ENCODE measurements at places on chromosomes 1 and 21.

- DNase-seq = no peak
These were observed 186.8 kb downstream of the APP start for GRCh38 chr21:25983745-25984144.

DNA sequence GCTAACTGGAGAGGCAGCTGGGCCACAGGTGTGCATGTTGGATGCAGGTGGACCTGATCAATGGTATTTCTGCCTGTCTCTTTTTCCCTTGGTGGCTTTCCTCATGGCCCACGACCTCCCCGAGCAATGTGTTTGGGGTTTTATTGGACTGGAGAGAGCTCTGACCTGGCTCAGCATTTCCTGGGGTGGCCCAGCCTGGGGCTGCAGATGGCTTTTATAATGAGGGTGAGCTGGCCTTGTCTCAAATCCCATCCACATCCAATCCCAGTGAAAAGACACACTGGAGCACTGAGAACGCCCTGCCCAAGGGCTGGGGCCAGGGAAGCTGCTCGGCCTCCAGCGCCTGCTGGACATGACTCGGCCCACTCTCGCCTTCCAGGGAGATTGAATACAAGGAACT lies 44.1 kb downstream of the SIM2 start:
- DNase-seq = no peak

- DNase-seq = no peak
These were observed 53.3 kb upstream of the COL18A1 start for GRCh38 chr21:45351526-45352275.

DNA sequence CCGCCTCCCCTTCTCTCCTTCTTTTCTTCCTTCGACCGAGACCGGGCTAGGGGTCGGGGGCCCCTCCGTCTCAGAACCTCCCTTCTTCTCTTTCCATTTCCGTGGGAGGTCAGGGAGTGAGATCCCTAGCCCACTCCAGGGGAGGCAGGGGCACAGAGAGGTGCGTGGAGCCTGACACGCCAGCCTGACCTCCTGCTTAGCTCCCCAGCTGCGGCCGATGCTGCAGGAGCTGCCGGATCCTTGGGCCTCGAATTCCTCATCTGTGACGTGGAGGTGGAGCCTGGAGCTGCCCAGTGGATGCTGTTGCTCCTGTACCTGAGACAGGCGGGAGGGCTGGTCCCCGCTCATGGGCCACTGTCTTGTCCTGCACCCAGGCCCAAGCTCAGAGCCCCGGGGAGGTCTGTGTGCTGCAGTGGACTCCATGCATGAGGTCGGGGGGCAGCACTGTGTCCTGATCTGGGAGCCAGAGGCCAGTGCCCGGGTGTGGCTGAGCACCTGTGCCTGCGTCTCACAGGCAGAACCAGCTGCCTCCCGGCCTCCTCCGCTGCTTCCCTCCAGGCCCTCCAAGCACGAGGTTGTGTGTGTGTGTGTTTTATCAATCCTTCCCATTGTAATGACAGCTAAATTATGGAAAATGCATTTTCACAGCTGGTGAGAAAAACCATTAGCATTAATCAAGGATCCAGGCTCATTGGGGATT lies 55.3 kb upstream of the TTC34 start:
- DNase-seq = no peak

DNA sequence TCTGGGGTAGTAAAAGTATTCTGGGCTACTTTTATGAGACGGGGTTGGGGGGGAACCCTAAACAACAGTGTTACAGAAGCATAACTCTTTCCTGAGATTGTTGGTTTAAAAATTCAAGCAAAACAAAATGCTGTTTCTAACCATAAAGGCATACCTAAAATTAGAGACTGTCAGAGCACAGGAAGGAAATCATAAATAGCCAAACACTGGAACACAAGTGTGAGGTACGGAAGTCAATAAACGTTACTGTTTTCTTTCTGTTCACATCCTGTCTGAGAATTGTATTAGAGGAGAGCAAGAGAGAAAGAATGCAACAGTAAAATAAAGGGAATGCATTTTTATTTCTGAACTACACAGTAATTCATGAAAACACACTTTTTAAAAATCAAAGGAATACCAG lies 42.8 kb upstream of the IL12RB2 start:
- DNase-seq = no peak

- no peak for DNase-seq
These were observed 125.8 kb downstream of the PLPP3 start for GRCh38 chr1:56453417-56454078.

GRCh38 chr1:160429702-160430535 lies 29.6 kb downstream of the VANGL2 start:
- DNase-seq = no peak

DNA sequence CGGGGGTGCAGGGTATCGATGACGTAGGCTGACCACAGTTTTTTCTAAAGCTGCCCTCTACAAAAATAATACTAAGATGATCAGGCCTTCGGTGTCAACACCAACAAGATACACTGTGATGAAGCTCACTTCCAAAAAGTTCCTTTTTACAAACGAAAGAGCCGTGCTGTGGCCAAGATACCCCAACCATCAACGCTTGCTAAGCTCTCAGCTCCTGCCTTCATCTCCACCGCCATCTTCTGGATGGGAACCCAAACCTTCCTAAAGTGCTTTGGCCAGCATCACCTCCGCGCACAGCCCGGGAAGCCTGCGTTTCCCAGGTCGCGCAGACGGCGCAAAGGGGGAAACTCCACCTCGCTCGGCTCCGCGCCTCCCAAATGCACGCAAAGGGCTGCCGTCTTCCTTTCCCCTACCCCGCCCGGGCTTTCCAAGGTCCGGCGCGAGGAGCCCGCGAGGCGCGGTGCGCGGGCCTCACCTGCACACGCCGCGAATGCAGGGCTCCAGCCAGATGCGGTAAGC lies 541 bp downstream of the USP48 start:
- DNase-seq = peak; percentile 15

- DNase-seq = no peak
These were observed 30.2 kb downstream of the SRRM1 start for GRCh38 chr1:24673341-24673740.

DNA sequence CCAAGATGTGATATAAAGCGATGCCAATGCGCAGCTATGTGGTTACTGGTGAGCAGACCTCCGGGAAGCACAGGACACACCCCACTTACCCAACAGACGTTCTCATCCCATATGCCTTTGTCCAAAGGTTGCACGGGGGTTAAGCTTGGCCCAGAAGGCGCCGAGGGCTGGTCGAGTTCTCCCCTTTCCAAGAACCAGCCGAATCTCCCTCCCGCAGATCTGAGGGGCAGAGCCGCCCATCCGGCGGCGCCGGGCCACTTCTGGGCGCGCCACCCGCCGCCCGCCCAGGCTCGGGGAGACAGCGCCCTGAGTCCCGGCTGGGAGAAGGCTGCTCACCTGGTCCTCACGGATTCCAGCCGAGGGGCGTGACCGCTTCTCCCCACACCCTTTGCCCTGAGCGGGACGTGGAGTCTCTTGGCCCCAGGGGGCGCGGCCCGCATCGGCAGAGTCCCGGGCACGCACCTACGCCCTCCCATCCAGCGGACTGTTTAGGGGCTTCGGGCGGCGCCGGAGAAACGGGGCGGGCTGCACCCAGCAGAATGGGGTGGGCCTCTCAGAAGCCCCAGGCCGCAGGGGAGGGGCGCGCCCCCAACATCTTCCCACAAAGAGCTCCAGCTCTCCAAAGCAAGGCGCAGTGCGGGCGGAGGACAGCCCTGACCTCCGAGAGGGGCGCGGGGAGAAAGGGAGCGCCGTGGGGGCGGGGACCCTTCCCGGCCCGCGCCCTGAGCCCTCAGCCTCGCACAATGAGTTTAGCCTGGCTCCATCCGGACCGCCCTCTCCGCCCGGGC lies 615 bp downstream of the GPR161 start:
- DNase-seq = no peak

DNA sequence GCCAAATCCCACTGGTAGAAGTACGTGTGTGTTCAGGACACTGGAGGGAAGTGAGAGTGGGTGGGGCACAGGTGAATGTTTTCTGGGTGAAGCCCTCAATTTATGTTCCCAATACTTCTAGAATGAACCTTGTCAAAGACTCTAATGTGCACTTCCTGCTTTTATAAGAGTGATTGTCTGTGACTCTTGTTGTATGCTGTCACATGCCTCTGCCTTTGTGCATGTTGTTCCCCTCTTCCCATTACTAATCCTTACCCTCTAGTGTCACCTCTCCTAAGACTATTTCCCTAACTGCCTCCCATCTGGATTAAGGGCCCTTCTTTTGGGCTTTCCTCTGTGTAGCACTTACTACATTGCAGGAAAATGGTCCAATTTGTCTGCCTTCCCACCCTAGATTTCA lies 2.5 kb upstream of the LINGO4 start:
- DNase-seq = no peak

- no peak for DNase-seq
These were observed 71.6 kb upstream of the KCND3 start for GRCh38 chr1:112061056-112061455.

Data from stimulated activated CD8-positive, alpha-beta memory T cell treated with anti-CD3 and anti-CD28 coated beads, Interleukin-4, amount 100 ng/mL, for 1 hour (primary cell).